Eye (tissue), 1 donor: ENCODE measurements at places on chromosomes 7 and 10.

DNA sequence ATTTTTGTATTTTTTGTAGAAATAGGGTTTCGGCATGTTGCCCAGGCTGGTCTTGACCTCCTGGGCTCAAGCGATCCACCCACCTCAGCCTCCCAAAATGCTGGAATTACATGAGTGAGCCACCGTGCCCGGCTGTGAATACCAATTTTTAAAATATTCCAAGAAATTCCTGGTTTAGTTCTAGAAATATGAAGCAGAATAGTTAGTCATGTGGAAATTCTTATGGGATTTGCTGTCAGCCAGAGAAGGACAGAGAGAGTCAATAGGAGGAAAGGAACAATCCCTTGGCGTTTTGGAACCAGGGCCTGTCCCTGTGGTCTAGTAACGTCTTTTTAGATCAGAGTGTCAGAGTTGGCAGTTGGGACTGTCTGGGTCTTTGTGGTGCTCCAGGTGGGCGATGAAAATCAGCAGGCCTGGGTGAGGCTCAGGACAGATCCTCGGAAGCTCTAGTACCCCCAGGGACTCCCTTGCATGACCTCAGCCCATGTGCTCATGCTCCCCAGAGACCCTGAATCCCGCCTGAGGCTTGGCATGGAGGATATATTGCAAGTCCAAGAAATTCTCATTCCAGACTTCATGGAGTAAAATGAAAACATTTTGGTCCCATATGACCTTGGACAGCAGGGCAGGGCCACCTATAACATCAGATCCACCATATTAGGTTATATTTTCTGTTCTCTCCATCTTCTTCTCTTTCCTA is 7.8 kb downstream of the NODAL start:
- DNase-seq: no peak

- DNase-seq: peak; percentile 71
Observed at GRCh38 chr10:117373823-117374505, 1.3 kb downstream of the PDZD8 start.

DNA sequence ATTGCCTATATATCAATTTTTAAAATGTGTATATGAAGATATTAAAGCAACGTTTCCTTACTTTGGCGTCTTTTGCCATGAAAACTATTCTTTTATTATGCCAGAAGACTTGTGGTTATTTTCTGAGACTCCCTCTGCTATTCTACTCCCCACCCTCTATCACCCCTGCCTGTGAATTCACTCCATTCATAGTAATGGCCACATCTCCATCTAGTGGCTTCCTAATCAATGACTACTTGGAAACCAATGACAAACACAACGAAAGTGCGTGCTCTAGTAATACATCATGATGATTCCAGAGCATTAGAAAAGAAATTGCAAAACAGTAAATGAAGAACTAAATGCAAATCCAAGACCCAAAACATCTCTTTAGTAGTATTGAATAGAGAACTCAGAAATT is 186.7 kb upstream of the HGF start:
- peak; percentile 71 for DNase-seq

DNA sequence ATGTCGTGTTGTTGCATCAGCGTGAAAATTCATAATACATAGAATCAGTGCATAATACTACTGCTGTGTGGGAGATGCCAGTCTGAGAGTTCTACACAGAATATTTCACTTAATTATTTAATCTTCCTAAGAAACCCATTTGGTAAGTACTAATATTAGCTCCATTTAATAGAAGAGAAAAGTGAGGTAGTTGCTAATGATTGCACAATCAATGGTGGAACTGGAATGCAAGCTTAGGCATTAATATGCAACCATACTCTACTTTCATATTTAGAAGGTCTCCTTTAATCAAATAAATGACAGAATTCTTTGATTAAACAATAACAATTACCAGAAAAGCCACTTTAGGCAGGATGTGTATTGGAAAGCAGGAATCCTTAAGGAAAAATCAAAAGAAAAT is 660.7 kb upstream of the PHF14 start:
- no peak for DNase-seq

GRCh38 chr10:85036661-85037060 is 708.3 kb downstream of the CCSER2 start:
- no peak for DNase-seq

DNA sequence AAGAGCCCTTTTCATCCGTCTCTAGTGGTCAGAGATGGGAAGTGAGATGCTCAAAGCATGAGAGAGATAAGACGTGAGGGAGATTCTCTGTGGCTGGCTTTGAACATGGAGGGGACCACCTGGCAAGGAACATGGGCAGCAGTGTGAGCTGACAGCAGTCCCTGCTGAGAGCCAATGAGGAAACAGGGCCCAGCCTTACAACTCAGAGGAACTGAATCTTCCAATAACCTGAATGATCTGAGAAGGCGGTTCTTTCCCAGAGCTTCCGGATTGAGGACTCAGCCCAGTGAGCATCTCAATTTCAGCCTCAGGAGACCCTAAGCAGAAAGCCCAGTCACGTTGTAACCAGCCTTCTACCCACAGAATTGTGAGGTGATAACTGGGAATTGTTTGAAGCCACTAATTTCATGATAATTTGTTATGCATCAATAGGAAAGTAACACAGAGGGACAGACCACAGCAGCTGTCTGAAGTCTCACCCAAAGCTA is 33.9 kb upstream of the IKZF1 start:
- no peak for DNase-seq

DNA sequence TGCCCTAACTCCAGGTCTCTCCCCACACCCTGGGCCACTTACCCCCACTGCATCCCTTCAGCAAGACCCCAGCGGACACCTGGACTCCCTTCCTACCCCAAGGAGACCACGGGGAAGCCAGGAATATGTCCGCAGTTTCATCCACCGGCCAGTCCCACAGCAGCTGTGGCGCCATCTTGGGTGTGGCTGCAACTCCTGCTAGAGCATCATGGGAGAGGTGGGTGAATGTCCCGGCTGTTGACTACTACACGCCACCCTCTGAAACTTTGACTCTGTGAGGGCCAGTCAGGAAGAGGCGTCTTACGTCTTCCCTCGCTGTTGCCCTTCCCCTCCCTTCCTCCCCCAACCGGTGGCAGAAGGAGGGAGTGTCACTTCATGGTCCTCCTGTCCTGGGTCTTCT is 238.3 kb upstream of the RNF32 start:
- DNase-seq: no peak

DNA sequence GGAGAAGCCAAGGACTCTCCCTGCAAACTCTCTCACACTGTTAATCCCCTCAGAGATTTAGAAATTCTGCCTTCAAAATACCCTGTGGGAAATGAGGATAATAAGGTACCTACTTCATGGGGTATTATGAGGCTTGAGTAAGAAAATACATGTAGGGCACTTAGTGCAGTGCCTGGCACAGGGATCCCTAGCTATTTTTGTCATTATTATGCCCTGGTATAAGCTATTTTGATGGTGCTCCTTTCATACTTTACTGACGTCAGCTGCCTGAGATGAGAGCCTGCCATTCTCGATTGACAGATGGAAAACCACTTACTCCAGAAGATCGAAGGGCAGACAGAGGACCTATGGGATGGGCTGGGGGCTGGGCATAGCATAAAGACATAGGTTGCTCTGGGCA is 30.1 kb downstream of the MKX start:
- no peak for DNase-seq

DNA sequence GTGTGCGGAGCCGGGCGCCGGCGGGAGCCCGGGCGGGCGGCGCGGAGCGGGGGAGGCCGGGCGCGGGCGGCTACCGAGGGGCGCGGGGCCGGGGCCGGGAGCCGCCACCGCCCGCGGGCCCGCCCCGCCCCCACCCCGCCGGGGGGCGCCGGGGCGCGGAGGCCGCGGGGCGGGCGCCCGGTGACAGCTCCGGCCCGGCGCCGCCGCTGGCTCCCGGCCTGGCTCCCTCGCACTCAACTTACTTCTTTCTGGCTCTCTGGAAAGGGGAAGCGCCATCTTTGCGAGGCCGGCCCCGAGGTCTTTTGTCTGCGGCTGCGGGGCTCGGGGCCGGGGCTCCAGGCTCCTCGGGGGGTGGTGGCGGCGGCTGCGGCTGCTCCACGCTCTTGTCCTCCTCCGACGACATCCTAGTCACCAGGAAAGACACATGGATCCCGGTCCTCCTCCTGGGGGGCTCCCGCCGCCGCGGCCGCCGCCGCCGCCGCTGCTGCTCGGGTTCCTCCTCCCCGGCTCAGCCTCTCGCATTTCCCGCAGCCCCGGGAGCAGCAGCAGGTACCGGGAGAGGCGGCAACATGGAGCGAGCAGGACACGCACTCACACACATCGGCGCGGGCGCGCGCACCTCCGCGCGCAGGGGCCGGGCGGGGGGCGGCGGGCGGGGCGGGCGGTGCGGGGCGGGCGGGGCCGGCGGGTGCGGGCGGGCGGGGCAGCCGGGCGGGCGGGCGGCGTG is at the start of gene KMT2C:
Gene KMT2C, minus strand, starts transcription at position 620 of the 727 bp plus-strand sequence. Its CDS starts 217 bp downstream, at position 403.
- DNase-seq: peak; percentile 86

- DNase-seq: no peak
Observed at GRCh38 chr10:122199070-122199469, 72.0 kb upstream of the BTBD16 start.

DNA sequence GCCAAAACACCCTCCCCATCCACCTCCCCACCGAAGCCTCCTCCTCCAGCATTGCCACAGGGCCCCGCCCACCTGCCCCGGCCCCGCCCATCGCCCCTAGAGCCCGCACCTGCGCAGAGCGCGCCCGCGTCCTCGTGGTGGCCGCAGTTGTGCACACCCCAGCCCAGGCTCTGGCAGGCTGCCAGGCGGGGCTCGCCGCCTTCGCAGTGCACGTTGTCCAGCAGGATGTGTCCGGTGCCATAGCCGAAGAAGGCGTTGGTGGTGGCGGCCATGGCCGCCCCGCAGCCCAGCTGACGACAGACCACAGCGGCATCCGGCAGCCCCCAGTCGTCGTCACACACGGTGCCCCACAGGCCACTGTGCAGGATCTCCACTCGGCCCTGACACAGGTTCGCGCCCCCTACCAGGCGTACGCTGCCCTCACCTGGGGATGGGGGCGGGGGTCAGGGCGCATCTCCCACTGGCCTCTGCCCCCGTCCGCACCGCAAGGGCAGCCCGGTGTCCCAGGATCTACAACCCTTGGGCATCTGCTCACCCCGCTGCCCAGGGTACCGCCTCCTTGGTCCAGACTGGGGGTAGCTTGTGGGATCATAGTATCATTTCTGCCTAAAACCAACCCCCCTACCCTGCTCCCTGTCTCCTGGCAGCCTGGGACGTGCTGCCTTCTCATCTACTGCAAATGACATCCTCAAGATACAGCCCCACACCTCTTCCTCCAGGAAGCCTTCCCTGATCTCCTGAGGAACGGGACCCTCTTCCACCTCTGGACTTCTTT is 11.9 kb downstream of the SSC4D start:
- peak; percentile 78 for DNase-seq

DNA sequence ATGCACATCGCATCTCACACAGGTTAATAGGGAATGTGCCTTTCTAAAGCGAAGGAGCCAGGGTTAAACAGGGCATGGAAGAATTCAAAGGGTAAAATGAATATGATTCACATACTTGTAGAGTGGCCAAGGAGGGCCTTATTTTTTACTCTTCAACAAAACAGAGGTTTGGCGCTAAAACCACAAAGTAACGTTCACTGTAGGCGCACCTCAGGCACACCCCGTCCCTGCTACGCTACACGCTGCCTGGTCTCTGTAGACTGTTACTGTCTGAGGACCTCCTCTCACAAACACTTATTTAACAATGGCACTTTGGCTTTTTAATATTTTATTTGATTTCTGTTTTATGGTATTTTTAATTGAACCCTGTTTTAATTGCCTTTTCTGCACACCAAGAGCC is 462.1 kb upstream of the GALNT17 start:
- no peak for DNase-seq
